ENCODE measurements at places on chromosomes 4 and X.

- DNase-seq, result no peak
These were observed 84.9 kb downstream of the SOWAHB start for GRCh38 chr4:76813070-76813469.

GRCh38 chr4:108314900-108315589, 146.3 kb upstream of the LEF1 start:
- no peak for DNase-seq

GRCh38 chrX:133594156-133594555, 178.9 kb upstream of the GPC4 start:
- no peak for DNase-seq

- DNase-seq, result no peak
These were observed 33.4 kb downstream of the FRG1 start for GRCh38 chr4:189974056-189974455.

DNA sequence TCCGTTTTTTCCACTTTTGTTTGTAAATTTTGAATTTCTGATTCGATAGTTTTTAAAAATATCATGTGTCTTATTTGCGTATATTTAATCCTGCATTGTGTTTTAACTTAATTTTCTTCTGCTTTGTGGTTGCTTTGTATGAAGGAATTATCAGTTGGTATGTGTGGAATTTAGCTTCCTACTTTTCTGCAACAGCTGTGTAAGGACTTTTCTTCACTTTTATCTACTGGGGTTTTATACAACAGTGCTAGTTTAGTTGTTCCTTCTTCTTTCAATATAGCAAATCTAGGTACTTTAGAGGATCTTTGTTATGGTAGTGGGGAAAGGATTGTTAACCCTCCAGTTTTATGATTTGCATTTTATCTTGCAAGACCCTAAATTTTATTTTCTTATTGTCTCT, 410.3 kb downstream of the CCSER1 start:
- no peak for DNase-seq

DNA sequence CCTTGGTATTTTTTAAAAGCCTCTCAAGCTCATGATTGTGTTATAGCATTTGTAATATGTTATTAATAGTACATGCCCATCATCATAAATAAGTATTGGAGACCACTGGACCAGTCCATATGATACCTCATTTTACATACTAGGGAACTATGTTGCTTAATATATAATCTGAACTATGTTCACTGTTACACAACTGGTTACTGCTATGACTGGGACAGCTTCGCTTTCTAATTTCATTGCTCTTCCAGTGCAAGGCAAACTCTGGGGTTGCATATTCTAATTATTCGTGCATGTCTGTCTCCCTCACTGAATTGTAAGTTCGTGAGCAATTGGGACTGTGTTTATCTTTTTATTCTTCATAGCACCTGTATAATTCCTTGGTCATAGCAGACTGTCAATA, 330.5 kb downstream of the RAPGEF2 start:
- no peak for DNase-seq

DNA sequence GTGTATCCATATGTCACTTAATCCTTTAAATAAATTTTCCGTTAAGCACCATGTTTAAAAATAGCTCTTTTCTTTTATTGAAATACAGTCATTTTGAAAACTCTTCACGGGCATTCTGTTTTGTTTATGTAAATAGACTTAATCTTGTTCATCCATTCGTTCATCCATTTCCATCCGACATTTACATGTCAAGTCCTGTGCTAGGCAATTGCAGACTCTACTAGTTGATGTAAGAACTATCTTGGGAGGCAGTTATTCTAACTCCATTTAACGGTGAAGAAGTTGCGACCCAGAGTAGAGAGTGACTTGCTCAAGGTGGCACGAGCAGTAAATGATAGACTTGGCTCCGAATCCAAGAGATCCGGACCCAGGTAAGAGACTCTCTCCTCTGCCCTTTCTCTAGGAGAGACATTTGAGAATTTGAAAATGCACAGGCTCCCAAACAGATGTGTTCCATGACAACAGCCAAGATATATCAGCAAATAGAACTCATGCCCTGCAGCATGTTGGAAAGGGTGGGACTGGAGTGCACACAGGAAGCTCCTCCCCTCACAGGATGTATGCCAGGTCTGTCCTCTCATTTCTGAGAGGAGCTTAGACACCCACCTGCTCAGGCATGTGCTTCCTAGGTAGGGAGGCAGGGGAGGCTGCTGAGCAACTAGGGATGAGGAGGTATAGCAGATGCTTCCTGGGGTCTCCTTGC, 64.5 kb downstream of the DRD5 start:
- no peak for DNase-seq

- DNase-seq, result no peak
These were observed 86.0 kb upstream of the GIMD1 start for GRCh38 chr4:106454581-106454980.

- no peak for DNase-seq
These were observed 135.5 kb downstream of the PALLD start for GRCh38 chr4:168632301-168632725.

- DNase-seq, result no peak
These were observed 11.3 kb downstream of the TDO2 start for GRCh38 chr4:155914782-155915181.

DNA sequence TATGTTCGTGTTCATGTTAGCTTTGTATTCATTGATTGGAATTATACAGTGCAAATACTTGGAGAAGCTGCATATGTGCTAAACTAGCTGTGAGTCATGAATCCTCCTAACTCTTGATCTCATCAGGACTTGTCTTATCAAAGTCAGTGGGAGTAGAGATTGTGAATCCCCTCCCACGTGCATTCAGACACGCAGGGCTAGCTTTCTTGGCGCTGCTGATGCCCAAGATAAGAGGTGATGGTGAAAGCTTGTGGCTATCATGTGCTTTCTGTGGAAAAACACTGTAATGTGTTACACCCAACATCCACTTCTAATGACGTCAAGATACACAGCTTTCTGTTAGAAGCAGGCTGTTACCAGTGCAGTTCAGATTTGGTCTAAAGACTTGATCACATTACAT, 348.7 kb upstream of the HAND2 start:
- DNase-seq, result no peak

DNA sequence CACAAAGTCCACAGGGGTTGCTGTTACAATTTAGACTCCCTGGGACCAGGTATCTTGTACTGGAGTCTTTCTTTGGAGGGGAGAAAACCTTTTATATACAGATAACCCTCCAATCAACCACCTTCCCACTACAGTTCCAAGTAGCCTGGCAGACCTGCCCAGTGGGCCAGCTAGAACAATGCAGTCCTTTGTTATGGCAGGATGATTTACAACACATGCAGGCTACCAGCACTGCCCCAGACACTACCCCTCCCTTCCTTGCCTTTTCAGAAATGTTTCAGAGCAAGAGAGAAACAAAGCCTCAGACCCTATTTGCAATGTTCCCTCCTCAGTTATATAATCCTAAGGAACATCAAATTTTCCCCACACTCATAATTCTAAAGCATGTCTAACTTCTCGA, 11.1 kb downstream of the RASL11B start:
- no peak for DNase-seq

DNA sequence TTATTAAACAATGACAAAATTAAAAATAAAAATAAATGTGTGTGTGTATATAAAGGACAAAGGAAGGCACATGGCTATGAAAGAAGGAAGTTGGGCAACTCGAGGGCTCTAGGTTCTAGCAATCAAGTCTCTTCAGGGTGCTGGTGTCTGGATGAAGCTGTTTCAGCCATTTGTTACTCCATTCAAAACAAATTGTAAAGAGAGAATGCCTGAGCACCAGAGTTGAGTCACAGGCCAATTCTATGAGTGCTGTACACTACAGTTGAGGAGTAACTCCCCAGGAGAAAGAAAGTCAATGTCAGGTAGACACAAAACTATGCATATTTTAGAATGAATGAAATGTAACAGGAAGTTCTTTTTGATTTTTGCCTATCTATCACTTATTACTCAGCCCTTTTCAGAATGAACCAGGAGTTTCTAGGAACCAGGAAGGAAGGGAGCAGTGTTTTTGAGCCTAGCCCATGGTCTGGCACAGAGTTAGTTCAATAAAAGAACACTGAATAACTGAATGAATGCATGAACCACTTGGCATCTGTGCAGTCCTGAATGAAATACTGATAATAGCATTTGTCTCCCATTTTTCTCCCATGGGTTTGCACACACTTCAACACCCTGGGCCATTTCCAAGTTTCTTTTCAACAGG, 151.7 kb upstream of the CPEB2 start:
- no peak for DNase-seq

- DNase-seq, result no peak
These were observed 113.3 kb downstream of the PDS5A start for GRCh38 chr4:39864391-39864790.

GRCh38 chr4:79198951-79199587, 126.8 kb downstream of the NAA11 start:
- DNase-seq, result no peak

DNA sequence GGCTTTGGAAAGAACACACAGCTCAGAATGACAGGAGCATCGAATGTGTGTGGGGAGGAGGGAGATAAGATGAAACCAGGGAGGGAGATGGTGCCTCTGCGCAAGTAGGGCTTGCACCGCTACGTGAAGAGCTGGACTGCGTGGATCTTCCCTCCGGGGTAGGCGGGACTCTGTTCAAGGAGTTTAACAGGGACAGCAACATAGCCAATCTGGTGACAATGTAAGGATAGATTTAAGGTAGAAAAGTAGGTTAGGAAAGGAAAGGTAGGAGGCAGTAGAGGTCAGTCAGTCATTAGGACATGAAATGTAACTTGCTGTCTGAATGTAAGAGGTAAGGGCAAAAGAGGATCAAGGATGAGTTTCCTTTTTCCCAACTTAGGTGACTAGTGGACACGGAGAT, 152.5 kb downstream of the DCTD start:
- no peak for DNase-seq
